Stimulated activated CD4-positive, alpha-beta T cell treated with anti-CD3 and anti-CD28 coated beads, Interleukin-2, amount 100 ng/mL, for 4 hours (primary cell): ENCODE measurements at places on chromosomes 11 and 22.

DNA sequence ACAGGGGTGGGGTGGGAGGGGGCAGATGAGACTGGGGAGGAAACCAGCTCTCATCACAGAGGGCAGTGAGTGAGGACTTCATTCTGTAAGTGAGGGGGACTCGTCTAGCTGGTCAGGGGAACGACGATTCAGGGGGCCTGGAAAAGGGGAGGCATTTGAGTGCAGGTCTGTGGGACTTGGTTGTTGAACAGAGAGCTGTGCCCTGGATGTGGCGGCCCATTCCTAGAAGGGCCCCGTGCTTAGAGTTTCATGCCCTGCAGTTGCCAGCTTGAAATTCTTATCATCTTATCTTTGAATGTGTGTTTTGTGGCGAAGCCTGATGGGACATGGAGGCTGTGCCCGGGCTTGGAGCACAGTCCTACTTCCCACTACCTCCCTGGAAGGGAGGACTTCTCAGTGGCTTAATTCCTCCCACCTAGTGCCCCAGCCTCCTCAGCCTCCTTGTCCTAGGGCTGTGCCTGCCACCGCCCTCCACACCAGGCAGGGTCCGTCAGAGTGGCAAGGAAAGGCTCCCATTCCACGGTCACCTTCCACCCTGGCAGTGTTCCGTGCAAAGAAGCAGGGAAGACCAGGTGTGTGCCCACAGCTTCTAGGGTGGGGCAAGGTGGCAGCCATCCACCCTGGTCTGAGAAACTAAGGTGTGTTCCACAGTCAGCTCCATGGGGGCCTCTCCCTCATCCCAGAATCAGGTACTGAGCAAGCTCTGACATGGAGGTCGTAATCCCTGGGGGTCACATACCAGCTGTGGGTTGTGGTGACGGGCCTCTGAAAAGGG is 59.7 kb upstream of the LMO1 start:
- no peak for DNase-seq

- DNase-seq: no peak
These were observed 1.3 kb downstream of the TOLLIP start for GRCh38 chr11:1307998-1308742.

DNA sequence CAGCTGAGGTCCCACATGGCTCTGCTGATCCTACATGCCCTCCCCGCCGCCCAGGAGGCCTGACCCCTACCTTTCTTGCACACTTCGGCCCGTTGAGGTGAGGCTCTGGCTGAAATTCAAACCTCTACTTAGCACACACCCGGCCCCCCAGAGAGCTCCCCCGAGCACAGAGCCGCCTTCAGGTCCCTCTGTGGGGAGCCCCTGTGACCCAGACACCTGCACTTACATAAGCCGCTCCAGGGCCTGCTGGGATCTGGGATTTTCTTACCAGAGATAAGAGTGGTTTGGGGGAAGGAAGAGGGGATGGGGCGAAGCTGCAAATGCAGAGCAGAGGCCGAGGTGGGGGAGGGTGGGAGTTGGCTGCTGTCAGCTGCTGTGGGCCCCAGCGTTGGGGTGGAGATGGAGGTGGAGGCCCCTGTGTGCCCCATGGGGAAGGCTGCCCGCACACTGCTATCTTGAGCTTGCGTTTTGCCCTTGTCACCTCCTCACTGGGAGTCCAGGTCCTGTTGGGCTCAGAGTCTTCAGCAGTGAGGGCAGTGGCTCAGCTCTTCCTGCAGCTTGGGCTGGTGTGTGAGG is 30.6 kb downstream of the CAPN1 start:
- DNase-seq: no peak

DNA sequence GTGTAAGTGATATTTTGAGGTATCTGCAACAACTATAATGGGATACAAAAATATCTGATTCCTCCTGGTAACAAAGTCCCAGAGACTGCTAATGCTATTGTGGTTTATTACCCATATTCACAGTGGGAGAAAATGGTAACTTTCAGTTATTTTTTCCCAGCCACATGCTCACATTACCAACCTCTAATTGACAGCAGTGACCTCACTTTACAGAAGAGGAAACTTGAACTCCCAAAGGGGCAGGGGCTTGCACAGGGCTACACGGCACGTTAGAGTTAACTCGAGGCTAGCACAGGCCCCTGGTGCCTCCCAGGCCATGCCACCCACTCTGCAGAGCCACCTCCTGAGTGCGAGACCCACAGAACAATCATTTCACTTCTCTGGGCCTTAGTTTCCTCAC is 132.4 kb downstream of the TENM4 start:
- no peak for DNase-seq

GRCh38 chr11:73284106-73284505 is 12.0 kb downstream of the P2RY6 start:
- no peak for DNase-seq

DNA sequence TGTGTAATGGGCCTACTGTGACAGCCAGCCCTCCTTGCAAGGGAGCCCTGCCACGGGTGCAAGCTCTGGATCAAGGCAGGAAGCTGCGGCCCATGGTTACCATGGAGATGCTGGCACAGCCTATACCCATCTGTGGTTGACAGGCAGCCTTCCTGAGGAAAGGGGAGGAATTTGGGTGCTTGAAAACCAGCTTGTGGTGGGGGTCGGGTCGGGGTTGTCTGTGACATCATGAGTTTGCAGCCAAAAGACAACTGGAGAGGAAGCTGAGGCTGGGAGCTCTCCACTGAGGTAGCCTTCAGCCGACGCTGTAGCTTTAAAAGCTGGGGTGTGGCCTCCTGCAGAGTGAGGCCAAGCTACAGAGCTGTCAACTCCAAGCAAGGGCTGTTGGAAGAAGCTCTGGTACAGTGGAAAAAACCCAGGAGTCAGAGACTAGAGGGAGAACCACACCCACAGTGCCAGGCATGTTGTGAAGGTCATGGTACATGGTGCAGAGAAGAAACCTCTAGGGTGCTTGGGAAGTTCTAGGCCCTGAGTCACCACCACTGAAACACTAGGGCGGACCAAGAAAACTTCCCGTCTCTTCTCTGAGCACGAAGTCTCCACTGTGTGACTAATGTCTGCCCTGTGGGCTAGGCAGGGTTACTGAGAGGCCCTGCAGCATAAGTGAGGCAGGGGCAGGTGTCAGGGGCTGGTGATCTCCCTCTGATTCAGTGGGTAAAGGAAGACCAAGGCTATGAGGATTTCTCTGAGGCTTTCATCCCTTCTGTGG is 10.8 kb upstream of the LDHA start:
- peak; percentile 71 for DNase-seq

DNA sequence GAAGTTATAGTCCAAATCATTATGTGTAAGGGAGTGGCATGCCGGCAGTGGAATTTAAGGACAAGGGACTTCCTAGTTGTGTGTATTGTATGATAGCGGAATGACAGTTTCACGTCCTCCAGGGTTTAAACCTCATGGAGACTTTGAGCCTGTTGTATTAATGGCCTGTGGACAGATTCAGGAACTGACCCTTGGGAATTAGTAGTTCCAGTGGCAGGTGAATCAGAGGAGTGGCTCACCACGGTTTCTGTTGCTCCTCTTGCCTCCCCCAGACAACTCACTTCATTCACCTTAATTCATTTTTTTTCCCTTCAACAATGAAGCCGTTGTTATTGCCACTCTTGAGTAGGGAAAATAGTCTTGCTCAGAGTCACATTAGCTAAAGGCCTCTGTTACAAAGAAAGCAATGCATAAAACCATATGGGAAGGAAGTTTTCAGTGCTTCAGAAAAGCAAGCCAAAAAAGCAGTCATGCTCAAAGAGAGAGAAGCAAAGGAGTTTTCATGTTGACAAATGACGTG is 22.6 kb downstream of the AMOTL1 start:
- no peak for DNase-seq
